Fibroblast of skin of right quadriceps (primary cell): ENCODE measurements at places on chromosomes 12 and 14.
A peak's percentile ranks its signal among the peaks of the same experiment; 100 is the strongest.

DNA sequence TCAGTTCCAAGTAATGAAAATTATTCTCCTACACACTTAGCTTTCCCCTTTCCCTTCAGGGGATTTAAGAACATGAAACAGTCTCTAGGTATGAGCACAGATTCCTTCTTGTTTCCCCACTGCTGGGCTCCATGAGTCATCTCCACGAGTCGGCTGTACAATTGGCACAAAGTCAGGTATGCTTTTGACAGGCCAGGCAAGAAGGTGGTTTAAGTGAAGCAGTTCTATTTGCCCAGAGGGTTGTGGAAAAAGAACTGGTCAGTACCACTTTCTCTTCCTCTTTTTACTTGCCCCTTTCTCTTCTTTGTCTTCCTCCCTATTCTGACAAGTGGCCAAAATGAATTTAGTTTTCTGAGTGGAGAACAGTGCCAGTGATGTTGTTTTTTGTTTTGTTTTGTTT is 16.3 kb downstream of the DYNC1H1 start:
- DNase-seq, result peak; percentile 96

GRCh38 chr14:82046512-82047226 is 513.0 kb upstream of the SEL1L start:
- DNase-seq, result no peak

DNA sequence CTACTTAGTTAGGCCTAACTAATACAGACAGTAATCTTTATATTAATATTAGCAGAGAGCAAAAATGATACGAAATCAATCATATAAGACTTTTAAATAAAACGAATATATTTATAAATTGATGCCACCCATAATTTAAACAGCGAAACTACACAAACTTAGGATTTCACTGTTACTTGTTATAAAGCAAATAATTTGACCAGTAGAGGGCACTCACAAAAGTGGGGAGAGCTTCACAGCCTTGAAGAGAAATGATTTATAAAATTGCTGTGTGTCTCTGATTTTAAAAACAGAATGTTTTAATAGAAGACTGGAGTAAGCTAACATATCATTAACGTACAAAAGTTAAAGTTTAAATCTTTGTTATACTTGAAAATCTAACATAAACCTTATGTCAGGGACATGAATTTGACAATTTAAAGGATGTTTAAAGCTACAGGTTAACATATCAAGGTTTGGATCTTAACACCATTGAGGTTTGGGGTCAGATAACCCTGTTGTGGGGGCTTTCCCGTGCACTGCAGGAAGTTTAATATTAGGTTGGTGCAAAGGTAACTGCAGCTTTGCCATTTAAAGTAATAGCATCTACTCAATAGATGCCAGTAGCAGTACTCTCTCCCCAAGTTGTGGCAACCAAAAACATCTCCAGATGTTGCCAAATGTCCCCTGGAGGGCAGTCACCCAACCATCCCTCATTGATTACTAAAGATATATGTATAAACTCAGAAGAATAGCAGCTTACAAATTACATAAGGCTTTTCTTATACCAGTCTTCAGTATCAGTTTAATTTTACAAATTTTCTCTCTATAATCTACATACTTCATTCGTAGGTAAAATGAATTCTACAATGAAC is 9.3 kb downstream of the KRAS start:
- DNase-seq, result peak; percentile 56

DNA sequence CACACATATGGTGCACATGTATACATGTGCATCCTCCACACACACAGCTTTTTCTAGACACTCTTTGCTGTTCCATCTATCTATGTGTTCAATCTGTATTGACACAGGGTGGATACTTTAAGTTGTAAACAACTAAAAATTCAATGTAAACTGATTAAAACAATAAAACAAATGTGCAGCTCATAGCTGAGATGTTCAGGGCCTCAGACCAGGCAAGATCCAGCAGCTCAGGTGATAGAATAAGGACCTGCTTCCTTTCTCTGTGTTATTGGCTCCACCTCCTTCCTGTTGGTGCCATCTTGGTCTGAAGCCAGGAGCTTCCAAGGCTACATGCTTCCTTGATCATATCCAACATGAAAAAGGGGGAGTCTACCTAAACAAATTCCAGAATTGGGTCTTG is 158.1 kb upstream of the RFLNA start:
- DNase-seq, result no peak

DNA sequence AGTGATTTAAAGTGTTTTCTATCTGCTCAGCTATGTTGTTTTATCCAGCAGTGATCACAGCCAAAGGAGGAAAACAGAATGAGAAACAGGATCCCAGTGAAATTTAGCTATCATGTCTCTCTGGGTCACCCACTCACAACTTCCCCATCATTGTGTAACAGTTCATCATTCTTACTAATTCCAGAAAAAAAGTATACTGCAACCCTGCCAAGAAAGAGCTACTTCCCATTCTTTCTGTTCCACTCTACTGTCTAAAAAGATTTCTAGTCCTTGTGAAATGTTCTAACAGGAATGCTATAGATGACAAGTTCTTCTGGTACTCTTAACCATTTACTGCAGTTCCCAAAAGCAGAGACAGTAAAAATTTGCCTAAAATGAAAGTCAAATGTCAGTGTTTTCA is 39.2 kb upstream of the CD163 start:
- peak; percentile 72 for DNase-seq

DNA sequence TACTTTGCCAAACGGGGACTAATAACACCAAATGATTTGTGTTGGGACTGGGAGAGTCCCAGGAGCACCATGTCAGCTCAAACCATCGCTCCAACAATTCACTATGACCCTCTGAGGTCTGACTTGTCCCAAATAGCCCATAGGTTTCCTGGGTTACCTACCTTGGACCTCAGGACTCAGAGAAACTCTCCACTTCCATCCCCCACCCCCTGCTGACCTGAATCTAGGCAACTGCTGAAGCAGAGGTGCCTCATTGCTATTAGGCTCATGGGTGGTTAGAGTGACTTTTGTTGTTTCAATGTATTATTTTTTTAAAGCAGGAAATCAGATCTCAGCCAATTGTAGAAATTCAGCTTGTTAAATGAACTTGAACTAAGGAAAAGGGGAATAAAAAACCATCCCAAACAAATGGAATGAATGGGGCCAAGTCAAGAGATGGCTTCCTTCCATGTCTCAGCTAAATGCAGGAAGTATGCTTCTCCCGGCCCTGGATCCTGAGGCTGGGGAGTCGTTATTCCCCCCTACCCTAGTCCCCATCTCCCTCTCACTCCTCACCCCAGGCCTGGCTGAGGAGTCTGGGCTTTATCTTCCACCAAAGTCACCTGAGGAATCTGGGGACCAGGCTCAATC is 80.9 kb upstream of the SLC24A4 start:
- DNase-seq, result no peak

- no peak for DNase-seq
Measured at GRCh38 chr12:110863161-110863560, 16.4 kb downstream of the CCDC63 start.

GRCh38 chr14:99258341-99258861 is 13.6 kb downstream of the BCL11B start:
- peak; percentile 43 for DNase-seq

- no peak for DNase-seq
Measured at GRCh38 chr12:132158677-132159554, 14.7 kb downstream of the NOC4L start.

- DNase-seq, result no peak
Measured at GRCh38 chr14:98886982-98887381, 385.0 kb downstream of the BCL11B start.

- no peak for DNase-seq
Measured at GRCh38 chr14:36757734-36758601, 96.3 kb downstream of the PAX9 start.

DNA sequence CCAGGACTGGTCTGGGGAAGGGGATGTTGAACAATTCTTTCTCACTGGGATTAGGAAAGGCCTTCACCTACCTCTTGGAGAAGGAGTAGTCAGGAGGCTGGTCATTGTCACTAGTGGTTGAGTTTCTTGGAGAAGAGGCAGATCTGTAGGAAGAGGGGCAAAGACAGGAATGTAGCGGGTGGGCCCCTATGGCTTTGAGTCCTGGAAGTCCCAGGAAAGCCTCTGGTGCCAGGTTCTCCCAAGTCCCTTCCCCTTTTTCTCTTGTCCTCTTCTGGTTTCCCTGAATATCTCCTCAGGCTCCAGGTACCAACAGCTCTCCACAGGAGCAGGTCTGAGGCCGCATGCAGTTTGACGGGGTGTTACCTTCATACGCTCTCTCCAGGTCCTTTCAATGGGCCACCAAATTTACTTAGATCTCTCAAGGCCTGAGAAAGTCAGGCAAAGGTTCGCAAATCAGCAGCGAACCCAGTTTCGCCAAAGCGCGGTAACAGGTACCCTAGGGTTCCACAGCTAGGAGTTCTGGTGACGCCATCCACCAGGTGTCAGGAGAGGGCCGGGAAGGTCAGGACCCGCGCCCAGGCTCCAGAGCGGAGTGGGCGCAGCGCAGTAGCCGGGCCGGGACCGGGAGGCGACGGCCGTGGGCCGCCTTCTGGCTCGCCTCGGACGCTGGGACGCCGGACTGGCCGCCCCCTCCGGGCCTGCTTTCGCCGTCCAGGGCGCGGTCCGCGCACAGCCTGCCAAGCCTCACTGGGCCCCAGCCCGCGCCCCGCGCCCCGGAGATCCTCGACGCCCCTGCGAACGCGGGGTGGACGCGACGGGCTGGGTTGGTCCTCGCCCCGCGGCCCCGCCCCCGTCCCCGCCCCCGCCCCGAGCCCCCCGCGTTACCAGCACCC is 795 bp downstream of the SMAGP start:
- peak; percentile 42 for DNase-seq

GRCh38 chr12:2627835-2628191 is 167.0 kb upstream of the FKBP4 start:
- DNase-seq, result no peak

GRCh38 chr12:14957551-14958168 is 3.7 kb downstream of the ARHGDIB start:
- no peak for DNase-seq

GRCh38 chr14:38608244-38608643 is 352.4 kb upstream of the CLEC14A start:
- DNase-seq, result no peak

- no peak for DNase-seq
Measured at GRCh38 chr14:90405755-90406154, 8.9 kb downstream of the CALM1 start.

GRCh38 chr14:100382106-100382455 is 58.9 kb downstream of the SLC25A47 start:
- no peak for DNase-seq

DNA sequence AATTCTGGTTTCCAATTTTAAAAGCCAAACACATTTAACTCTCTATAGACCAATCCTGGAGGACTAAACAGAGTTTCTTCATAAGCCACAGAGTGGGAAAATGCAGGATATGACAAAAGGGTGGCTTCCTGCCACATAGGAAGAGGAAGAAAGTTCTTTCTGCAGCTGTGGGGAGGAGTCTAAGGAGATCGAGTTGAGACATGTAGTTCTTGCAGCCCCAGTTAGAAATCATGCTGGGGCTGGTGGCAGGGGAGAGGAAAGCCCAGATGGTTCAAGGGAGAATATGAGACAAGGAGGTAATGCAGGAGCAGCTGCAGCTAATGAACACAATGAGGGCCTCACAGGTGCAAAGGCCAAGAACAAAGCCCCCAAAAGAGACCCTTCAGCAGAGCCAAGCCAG is 85.0 kb upstream of the ARID2 start:
- DNase-seq, result peak; percentile 29

DNA sequence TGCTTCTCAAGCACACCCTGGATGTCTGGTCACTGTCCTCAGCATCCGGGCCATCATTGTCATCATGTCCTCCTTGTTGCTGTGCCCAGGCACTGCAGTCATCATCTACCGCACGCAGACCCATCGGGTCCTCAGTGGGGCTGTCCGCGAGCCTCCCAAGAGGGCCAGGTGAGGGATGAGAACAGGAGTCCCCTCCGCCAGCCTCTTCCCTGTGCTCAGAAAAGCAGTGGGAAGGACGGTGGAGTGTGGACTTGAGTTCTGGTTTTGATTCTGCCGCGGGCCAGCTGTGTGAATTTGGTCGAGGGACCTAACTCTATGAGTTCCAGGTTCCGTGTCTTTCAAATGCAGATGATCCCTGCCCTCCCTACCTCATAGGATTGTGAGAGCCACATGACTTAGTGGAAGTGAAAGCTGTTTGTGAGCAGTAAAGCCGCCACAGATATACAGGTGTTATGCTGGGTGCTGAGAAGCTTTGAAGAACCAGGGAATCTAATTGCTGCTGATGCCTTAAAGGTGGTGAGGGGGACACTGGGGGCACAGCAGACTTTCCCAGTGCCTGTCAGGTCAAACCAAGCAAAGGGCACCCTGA is 122.9 kb upstream of the RAP1B start:
- DNase-seq, result no peak
